Testis (tissue), 5 donors: ENCODE measurements at places on chromosomes 5 and 9.
A peak's percentile ranks its signal among the peaks of the same experiment; 100 is the strongest.

DNA sequence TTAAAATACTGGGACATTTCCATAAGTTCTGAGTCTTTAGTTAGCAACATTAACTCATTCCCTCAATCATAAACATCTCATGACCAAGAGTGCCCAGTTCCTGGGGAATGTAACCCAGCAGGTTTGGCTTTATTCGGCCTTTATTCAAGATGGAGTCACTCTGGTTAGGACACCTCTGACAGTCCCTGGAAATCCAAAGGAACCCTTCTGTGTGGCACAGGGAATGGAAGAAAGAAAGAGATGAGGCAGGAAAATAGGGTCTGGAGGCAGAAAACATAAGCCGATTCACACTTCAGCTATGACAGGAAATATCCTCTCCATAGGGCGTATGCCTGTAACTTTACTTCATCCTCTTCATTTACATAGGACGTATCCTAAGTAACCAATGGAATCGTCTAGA lies 53.5 kb downstream of the FXN start:
- no peak for DNase-seq

DNA sequence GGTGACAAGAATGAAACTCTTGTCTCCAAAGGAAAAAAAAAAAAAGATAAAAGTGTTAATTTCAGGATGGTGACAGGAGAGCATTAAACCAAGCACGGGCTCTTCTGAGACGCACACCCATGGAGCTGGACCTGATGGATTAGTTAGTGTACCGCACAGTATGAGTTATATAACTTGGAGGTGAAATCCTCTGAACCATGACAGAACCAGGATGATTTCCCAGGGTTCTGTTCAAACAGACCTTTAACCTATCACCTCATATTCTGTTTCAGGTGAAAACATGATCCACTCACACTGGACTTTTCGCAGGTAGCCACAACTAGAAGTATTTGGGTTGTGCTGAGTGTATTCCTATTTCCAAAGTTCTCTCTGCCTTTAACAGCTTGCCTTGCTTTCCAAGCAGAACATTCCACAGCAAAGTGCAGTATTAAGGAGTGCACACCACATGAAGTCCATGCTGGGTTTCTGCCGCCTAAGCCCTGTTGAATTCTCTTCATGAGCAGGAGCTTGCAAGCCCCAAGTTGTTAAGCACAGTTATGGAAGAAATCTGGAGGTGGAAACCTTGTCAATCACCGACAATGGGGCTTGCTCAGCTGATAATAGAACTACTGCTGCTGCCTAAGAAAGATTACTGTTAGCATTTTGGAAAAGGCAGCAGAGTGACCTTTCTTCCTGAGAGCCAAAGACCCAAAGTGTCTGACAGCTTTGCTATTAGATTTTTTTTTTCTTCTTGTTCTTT lies 461.7 kb downstream of the TLE1 start:
- no peak for DNase-seq

DNA sequence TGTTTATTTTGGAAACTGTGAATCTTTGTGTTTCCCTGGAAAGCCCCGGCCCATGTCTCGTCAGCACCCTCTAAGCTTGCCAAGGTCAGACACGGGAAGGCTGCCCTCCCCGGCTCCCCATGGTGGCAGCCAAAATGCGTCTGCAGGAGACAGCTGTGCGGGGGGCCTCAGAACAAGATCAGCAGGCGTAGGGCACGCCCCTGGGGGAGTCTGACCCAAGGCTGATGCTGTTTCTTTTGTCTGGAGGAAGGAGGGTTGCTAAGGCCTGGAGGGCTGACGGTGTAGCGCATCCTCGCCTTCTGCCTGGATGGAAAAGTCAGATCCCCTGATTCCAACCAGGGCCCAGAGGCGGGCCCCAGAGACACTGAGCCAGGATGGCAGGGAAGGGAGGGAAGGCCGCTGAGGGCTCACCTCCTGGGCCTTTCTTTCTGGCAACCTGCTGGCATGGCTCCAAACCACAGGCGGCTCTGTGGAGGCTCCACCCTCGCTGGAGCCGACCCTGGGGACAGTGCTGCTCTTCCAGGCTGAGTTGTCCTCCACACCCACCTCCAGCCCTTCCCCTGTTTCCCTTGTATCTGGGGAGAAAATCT lies 57.2 kb downstream of the OLFM1 start:
- peak; percentile 48 for DNase-seq

- no peak for DNase-seq
Measured at GRCh38 chr9:89632736-89633135, 27.9 kb downstream of the GADD45G start.

- DNase-seq = no peak
Measured at GRCh38 chr5:131441184-131441583, 177.3 kb downstream of the CDC42SE2 start.

DNA sequence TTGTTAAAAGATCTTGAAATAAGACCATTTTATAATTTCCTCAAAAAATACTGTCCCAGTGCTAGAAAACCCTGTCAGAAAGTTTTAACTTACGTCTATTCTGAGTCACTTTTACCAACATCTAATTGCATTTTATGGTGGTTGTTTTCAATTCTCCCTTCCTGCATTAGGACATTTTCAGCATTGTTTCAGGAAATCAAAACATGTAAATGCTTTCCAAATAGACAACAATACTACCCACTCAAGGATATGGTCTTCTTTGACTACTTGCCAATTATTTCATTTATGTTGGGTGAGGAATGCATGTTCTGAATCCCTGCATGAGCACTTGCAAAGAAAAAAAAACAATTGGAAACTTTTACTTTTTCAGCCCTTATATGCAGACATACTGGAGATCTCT lies 284.6 kb upstream of the PDE4D start:
- no peak for DNase-seq

DNA sequence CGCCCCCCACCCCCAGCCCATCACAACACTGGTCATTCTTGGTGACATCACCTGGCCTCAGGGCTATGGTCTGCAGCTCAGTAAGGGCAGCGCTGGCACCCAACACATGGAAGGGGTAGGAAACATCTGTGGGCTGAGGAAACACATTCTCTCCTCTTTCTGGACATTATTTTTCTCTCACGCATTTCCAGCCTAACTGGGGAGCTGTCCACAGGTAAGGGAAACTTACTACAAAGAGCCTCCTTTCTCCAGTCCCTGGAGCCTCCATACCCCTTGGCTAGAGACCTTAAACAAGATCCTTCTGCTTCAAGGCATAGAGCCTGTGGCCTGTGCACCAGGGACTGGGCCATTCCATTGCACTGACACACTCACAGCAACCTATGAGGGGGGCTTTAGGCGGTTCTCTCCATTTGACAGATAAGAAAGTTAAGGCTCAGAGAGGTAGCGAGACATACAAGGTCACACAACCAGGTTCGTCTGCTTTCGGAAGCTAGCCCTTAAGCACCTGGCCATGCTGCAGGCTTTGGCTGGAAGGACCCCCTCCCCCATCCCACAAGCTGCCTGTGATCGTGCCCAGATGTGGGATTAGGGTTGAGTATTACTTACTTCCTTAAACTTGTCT lies 40.7 kb downstream of the CXXC5 start:
- DNase-seq = no peak

DNA sequence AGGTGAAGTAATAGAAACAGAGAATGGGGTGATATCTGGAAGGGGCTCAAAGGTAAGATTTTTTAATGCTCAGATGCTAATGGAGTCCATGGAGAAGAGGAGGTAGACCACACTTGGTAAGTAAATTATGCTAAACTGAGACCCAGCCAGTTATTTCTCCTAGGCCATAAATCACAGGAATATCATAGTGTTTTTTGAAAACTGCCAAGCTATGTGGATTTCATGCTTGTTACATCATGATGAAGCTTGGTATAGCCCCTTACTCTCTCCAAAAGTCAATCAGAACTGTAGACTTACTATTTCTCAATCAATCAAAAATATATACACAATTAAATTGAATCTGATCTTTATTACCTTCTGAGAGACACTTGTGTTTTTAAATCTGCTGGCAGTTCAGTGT lies 252.9 kb downstream of the PJA2 start:
- no peak for DNase-seq

- DNase-seq = no peak
Measured at GRCh38 chr5:50717651-50718050, 51.2 kb downstream of the PARP8 start.

DNA sequence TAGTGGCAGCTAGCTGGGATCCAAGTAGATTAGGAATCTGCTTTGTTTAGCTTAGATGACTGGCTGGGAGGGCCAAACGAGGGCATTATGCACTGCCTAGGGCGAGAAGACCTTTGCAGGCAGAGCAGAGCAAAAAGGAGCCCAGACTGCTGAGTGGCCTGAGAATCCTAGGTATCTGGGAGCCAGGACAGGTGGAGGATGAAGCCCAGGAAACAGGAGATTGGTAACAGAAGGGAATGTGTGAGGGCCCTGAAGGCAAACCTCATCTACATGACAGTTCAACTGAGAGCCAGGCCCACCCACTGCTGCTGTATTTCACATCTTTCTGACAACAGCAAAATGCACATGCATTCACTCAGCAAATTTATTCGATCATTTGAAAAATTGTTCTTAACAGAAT lies 192.3 kb downstream of the DTWD2 start:
- DNase-seq = no peak

- DNase-seq = no peak
Measured at GRCh38 chr5:22431840-22432239, 421.3 kb downstream of the CDH12 start.

GRCh38 chr5:40502736-40503135 lies 177.0 kb upstream of the PTGER4 start:
- DNase-seq = no peak

DNA sequence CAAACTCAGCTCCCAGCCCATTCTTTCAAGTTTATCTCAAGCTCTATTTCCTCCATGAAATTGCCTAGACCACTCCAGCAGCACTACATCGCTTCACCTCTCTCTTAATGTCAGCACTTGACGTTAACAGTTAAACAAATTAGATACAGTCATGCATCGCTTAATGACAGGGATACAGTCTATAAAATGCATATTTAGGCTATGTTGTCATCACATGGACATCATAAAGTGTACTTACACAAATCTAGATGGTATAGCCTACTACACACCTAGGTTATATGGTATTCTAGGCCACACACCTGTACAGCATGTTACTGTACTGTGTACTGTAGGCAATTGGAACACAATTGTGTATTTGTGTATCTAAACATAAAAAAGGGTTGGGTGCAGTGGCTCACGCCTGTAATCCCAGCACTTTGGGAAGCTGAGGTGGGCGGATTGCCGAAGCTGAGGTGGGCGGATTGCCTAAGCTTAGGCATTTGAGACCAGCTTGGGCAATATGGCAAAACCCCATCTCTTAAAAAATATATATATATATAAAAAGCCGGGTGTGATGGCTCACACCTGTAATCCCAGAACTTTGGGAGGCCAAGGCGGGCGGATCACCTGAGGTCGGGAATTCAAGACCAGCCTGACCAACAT lies 13.4 kb upstream of the PCSK5 start:
- DNase-seq = no peak

- no peak for DNase-seq
Measured at GRCh38 chr5:26761446-26761845, 276.9 kb downstream of the CDH9 start.

DNA sequence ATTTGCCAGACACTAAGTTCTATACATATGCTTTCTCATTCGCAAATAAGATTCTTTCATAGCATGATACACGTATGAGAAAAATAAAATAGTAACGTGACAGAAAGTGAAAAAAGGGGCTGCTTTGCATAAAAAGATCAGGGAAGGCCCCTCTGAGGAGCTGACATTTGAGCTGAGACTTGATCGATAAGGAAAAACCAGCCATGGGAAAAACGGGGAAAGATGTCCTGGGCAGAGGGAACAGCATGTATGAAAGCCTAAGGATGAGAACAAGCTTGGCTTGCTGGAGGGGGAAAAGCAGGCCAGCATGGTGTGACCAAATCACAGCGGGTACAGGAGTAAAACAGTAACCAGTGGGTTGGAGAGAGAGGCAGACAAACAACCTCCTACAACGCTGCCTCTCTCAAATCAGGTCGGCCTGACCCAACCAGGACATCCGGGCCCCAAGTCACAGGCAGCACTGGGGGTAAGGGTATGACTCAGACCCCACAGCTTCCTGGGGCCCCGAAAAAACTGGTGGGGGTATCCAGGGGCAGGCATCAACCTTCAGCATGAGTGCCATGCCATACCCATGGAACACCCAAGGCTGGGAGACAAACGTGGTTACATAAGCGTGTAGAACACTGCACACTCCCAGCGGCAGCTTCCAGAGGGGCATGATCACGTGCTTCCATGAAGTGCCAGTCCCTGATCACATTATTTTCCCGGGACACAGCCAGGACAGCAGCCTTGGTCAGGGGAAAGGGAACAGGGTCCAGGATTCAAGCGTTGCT lies 2.2 kb downstream of the TNIP1 start:
- no peak for DNase-seq

GRCh38 chr9:135551031-135551430 lies 5.1 kb downstream of the OBP2A start:
- DNase-seq = no peak

DNA sequence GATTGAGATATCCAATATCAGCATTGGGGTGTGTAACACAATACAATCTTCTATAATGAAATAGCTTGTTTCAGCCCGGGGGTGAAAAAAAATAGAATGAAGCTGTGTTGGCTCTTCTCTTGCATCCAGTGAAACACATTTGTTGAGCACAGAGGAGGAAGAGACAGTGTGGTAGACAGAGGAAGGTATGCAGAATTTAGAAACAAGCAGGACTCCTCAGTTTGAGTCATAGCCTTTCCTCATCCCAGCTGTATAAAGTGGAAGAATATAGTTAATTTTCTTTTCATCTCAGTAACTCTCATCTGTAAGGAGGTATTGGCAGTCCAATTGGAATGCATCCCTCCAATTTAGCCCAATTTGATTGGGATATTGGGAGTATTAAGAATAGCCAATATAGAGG lies 302.2 kb upstream of the VLDLR start:
- DNase-seq = no peak
